ENCODE measurements at places on chromosomes 1 and 21.

DNA sequence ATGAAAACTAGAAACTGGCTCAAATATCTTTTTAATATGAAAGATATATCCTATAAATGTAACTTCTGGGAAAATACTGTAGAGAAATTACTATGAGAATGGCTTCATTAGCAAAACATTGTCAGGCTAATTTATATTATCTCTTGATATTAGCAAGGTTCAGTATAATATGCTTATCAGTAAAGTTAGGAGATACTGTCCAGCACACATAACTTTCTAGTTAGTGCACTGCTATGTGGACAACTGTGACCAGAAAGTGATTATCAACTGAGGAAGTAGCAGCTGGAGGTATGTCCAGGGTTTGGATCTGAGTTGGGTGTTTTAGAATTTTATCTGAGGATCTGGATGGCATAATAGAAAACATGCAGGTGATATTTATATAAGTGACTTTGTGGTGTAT lies 7.5 kb downstream of the LRRC8C start:
- no peak for DNase-seq

DNA sequence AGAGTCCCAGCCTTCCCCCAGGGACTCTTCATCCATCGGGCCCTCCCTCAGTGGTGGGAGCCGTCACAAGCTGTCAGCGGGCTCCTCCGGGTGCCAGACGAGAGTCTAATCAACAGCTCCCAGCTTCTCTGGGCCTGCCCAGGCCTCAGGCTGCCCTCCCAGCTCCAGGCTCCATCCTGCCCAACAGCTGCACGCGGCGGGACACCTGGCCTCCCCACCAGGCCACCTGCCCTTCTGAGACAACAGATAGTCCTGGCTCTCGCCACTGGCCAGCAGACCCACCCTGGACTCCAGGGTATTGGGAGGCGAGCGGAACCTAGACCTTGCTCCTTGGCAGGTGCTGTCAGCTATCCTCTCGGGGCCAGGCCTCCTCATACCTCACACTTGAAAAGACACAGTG lies 3.1 kb downstream of the WNT4 start:
- no peak for DNase-seq

- no peak for DNase-seq
These were observed 17.5 kb upstream of the KIF21B start for GRCh38 chr1:201041011-201041410.

GRCh38 chr21:42357307-42357706 lies 6.5 kb upstream of the TFF2 start:
- no peak for DNase-seq

DNA sequence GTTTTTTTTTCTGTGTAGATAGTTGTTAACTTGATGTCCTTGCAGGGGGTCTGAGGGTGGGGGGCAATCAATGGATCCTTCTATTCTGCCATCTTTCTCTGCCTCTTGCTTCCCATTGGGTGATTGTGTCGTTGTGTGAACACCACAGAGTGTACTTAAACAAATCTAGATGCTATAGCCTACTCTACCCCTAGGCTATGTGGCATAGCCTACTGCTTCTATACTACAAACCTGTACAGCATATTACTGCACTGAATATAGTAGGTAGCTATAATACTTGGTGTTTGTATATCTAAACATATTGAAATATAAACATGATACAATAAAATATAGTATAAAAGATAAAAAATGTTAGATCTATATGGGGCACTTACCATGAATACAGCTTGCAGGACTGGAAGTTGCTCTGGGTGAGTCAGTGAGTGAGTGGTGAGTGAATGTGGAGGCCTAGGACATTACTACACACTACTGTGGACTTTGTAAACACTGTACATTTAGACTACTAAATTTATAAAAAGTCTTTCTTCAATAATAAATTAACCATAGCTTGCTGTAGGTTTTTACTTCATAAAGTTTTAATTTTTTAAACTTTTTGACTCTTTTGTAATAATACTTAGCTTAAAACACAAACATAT lies 105.4 kb downstream of the CENPF start:
- DNase-seq, result no peak

DNA sequence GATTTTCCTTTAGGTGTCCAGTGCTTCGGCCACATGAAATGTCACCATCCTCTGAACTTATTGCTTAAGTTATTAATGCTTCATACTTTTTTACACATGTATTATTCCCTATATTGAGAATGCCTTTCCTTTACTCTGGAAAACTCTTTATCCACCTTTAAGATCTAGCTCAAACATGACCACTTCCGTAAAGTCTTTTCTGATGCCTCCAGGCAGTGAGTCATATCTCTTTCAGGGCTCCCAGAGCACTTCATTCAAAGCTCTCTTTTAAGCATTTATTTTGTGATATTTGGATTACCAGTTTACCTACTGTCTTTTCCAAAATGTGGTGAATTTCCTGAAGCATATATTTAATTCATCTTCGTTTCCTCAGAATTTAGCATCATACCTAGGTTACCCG lies 178.9 kb downstream of the HS2ST1 start:
- DNase-seq, result no peak

- DNase-seq, result no peak
These were observed 5.4 kb downstream of the TNN start for GRCh38 chr1:175073061-175073460.

- DNase-seq, result no peak
These were observed 226.4 kb upstream of the RRP15 start for GRCh38 chr1:218058730-218059129.

DNA sequence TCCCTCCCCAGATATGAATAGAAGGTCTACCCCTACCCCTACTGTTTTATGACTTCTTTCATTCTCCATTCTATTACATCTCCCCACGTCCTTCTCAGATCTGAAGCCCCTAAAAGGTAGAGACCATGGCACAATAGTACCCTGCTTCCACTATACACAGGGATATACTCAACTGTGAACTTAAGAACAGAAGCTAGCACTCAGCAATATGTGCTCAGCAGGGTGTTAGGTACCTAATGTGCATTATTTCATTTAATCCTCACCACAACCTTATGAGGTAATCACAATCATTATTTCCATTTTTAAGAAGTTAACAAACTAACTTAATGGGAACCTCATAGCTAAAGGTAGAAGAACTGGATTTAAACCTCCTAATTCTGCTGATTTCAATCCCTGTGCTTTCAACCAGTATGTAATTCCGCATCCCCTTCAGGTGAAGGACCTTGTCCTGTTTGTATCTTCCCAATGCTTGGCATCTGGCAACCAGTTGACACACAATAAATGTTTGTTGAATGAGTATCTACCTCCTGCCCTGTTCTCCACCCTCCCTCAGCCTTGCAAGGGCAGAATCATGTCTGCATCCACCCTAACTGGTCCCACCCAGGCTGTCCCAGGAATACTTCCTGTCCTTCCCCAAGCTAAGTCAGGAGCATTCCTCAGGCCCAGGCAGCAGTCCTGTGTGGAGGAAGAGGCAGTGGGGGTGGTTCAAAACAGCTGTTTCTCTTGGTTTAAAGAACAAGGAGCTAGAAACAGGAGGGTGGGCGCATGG lies 6.5 kb downstream of the DENND2D start:
- no peak for DNase-seq

DNA sequence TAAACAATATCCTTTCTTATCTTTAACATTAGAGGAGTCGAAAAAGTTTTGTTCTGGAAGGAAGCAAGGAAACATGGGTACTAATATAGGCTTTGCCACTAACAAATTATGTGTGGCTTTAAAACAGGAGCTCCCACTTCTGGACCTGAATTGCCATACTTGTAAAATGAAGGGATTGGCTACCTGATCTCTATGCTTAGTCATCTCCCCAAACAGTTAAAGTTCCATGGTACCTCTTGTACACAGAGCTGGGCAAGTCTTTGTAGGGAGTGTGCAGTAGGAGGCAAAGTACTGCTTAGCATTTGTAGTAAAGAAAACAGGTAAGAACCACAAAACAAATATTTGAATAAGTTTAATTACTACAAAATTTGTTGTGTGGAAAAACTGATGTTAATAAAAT lies 81.3 kb downstream of the MAST2 start:
- no peak for DNase-seq
